ENCODE measurements at places on chromosomes 6 and 20.

- no peak for DNase-seq
Observed at GRCh38 chr6:77106992-77107391, 356.3 kb downstream of the HTR1B start.

DNA sequence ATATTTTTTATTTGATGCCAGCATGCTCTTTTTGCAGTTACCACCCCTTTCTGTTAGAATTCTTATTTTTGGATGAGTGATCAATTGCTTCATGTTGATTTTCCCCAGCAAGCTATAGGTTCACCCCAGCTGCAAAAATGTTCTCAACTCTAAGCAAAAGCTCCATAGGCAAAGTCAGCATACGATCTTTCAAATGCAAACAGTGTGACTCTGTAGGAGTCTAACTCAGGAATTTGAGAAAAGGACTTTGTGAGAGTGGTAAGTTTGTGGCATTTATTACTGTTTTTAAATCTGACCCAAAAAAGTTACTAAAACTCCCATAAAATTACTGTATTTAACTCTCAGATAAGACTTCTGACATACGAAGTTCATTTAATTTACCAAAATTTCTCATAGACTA, 134.9 kb upstream of the HSF2 start:
- no peak for DNase-seq

DNA sequence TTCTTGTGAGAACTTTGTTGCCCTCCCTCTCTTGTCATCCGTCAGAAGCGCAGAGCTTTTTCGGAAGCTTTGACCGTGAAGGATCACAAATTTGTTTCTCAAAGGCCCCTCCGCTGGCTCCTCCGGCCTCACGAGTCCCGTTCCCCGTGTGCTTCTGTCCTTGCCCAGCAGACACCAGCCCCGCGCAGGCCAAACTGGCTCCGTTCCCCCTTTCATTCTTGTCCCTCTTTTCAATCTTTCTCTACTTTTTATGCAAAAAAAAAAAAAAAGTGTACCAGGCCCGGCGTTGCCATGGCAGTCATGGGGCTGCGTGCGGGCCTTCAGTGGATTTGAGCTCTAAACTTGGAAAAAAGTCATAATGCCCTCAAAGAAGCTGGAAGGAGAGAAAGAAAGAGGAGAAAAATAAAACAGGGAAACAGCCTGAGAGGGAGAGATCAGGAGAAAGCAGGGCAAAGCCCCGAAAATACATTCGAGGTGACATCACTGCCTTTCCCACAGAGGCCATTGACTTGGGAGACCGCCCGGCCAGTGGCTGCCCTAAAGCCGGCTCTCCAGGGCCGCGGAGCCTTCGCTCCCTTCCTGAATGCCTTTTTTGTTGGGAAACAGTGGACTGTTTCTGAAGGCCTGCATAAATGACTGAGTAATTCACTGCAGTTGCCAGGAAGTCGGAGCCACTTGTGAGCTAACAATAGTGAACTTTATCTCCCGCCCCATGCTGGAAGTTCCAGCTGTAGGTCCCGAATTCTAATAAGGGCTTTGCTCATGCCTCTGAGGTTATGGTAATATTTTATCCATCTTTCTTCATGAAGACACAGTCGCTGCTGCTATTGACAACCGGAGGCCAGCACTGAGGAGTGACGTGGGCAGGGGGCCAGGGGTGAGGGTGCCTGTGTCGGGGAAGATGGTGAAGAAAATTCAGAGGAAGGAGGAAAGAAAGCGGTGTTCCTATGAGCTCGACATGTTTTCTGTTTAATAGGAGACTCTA, 670.9 kb downstream of the QKI start:
- DNase-seq, result no peak

DNA sequence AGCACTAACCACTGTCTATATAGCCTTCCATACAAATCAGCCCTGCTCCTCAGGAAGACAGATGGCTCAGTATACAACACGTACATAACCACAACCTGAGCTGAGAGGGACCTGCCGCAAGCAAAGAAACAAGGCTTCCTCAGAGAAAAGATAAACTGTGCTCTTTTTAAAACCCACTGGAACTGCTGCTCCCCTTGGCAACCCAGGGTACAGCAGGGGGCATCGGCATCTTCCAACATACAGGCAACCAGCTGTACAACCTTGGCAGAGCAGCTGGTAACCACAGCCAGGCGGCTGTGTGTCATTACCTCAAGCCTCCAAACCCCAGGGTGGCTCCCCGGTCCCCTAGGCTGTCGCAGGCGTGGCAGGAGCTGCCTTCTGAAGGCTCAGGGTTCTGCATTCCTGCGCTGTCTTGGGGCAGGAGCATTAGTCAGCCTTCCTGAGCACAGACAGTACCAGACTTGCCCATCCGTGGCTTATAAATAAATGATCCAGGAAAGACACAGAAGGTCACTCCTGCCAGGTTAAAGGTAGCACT, 249.5 kb downstream of the ADGRG6 start:
- DNase-seq, result peak; percentile 31

GRCh38 chr6:169398342-169399105, 144.9 kb upstream of the THBS2 start:
- no peak for DNase-seq

GRCh38 chr20:22342410-22342809, 242.0 kb downstream of the FOXA2 start:
- DNase-seq, result no peak

- DNase-seq, result no peak
Observed at GRCh38 chr6:167279766-167280446, 11.2 kb upstream of the UNC93A start.

- no peak for DNase-seq
Observed at GRCh38 chr6:47079638-47080037, 37.5 kb upstream of the ADGRF1 start.

DNA sequence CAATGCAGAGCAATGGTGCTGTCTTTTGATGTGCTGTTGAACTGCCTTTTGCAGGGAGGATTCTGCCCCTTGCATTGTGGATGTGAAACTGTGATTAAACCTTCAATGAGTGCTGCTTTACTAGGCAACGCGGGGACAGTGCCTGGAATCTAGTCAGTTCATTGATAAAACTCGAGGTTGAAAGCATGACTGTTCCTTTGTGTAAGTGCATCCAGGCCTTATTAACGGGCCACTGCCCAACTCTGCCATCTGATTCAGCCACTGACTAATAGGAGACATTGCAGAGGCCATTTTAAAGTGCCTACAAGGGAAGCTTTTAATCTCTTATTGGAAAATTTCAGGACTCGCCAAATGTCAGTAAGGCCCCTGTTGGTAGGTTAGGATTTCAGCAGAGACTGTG, 49.3 kb downstream of the SLC35F1 start:
- DNase-seq, result no peak

DNA sequence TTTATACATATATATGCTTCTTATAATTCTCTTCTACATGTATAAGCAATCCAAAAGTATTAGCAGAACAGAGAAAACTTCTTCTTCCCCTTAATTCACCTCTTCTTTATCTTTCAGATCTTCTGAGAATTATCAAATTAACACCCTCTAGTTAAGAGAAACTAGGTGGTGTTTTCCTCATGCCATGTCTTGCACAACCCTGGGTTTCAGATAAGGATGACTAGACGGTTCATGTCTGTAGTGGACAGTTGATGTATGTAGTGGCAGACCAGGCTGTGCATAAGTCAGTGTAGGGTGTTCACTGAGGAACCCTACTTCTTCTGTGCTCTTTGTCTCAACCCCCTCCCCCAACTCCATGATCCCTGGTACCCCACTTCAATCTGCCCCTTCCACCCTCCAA, 187.3 kb downstream of the SAMD5 start:
- DNase-seq, result no peak

DNA sequence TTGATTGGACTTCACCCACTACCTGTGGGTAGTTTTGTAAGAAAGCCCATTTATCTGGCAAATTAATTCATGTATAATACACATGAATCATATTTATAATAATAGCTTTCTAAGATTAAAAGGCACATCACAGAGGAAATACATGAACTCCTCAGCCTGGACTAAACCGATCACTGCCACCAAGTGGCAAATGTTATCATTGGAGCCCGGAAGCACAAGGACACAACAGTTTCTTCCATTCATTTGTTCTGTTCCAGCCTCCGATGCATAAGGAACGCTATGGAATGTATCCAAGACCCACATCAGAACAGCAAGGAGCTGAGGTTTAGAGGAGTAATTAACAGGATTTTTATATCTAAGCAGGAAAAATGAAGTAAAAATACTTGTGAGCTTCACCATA, 13.9 kb upstream of the IPCEF1 start:
- no peak for DNase-seq

DNA sequence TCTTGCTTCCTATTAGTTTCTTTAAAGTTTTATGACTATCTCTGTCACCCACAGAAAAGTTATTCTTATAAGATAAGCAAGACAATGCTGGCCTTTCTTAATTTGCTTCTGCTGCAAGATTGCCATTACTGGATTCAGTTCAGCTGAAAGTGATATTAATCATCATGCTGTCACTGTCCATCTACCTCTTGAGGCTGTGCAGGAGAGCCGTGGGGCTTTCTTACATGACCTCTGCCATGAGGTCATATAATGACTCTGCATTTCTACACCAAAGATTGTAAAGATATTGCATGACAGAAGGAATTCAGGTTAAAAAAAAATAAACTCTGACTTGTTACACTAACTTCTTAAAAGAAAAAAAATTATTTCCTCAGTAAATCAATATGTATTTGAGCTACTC, 106.9 kb downstream of the TRDN start:
- DNase-seq, result no peak

DNA sequence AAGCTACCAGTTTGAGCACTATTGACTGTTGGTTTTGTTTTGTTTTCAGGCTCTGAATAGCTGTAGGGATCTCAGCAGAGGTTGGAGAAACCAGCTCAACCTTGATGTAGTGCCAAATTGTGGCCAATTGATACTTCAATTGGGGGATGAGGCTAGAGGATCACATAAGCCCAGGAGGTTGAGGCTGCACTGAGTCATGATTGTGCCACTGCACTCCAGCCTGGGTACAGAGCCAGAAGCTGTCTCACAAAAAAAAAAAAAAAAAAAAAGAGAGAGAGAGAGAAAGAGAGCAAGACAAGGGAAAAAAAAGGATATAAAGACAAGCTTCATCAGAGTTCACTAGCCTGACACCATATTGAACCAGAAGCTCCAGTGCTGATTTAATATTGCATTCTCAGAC, 702.1 kb downstream of the FRK start:
- no peak for DNase-seq

DNA sequence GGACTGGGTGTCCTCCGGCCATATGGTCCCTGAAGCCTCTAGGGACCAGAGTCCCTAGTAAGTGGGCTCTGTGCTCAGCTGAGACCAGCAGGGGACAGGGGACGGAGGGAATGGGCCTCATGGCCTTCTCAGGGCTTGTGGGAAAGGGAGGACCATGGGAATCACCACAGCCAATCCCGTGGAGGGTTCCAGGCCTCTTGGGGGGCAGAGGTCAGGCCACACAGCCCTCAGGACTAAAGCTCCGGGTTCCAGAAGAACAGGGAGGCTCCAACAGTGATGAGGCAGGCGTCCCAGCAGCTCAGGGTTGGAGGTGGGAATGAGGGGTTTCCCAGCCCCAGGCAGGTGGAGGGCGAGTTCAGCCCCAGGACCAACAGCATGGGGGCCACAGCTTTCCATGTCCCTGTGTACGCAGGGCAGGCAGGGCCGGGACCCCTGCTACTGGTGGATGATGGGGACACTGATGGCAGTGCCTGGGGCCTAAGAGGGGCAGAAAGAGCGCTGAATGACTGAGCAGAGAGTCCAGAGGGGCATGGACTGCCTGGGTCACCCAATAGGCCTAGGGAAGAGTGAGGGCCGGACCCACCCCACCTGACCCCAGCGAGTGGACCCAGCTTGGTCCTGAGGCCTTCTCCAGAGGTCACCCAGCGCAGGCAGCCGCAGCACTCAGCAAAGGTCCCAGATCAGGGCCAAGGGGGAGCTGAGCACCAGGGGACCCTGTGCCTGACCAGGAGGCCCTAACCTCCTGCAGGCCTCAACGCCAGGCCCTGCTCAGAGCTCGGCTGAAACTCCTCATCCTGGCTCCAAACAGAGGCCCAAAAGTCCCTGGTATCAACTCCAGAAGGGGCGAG, 8.8 kb downstream of the MYL9 start:
- no peak for DNase-seq

DNA sequence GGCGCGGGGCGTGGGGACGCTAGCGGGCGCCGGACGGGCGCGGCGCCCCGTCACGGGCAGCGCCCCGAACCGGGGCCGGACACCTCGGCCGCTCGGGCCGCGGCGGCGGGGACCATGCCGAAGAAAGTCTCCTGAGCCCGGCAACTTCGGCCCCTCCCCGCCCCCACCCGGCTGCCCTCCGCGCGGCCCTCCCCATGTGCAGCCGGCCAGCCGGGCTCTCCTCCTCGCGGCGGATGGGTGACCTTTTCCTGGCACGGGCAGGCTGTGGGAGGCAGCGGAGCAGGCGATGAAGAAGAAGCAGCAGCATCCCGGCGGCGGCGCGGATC, 278 bp downstream of the UST start:
- DNase-seq, result no peak

GRCh38 chr6:11413117-11413687, 124.3 kb upstream of the TMEM170B start:
- no peak for DNase-seq

- DNase-seq, result peak; percentile 57
Observed at GRCh38 chr20:51595058-51595532, 52.6 kb upstream of the NFATC2 start.

DNA sequence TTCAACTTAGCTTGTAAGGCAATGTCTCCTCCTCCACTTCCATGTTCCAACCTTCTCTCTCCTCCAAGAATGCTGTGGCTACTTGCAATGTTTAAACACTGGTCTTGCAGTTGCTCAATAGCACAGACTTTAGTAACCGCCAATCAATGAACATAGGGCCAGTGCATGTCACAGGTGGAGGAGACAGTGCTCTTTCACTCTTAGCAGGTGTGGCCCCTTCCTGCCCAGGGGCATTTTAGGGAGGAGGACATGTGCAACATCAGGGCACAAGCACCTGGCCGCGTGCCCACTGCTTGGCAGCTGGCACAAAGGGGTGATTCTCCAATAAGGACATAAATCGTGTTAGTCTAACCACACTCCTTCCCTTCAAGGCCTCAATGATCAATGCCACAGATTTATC, 41.3 kb downstream of the ADGRF1 start:
- DNase-seq, result no peak

GRCh38 chr6:133083248-133083967, 157.7 kb upstream of the EYA4 start:
- DNase-seq, result no peak

DNA sequence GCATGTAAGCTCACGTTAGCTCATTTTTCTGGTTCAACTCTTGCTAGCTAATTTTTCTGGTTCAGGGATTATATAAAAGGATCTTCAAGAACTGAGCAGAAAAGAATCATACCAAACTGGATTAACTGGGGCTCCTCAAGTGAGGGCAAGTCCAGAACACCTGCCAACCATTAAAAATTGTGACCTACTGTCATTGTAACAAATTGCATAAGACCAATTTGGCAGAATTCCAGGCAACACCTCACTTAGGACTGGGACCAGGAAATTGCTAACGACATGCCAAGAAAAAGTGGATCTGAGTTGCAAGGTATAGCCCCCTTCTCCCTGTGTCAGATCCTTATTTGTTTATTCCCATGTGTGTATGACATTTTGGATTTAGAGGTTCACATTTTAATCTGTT, 216.6 kb downstream of the HIVEP2 start:
- no peak for DNase-seq

GRCh38 chr6:36594816-36595643, 868 bp downstream of the SRSF3 start:
- DNase-seq, result no peak
